ENCODE measurements at places on chromosomes 12 and 14.

- DNase-seq, result no peak
Observed at GRCh38 chr12:76920172-76921099, 41.6 kb upstream of the CSRP2 start.

- no peak for DNase-seq
Observed at GRCh38 chr12:92445253-92446082, 257.3 kb upstream of the PLEKHG7 start.

- DNase-seq, result no peak
Observed at GRCh38 chr12:4860741-4861140, 49.0 kb upstream of the KCNA1 start.

DNA sequence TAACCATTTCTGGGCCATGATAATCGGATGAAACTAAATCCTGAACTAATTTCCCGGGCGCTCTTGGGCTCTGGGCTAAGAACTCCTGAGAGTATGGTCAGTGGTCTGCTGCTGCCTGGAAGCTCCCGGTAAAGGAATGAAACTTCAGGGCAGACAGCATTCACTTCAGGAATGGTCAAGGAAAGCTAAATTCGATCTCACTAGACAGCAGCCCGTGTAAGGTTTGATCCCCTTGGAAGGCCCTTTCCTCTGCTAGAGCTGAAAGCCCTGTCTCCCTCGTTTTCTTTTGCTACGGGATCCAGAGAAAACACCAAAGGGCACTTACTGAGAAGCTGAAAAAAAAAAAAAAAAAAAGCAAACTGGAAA, 680 bp downstream of the ASB8 start:
- DNase-seq, result no peak

DNA sequence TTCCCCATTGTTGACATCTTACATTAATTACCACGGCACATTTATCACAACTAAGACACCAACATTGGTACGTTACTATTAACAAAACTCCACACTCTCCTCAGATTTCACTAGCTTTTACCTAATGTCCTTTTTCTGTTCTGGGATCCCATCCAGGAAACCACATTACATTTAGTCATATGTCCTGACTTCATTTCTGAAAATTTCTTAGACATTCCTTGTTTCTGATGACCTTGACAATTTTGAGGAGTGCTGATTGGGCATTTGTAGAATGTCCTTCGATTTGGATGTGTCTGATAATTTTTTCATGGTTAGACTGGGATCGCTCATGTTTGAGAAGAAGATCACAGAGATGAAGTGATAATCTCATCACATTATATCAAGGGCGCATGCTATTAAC, 34.6 kb upstream of the ACSM4 start:
- no peak for DNase-seq

DNA sequence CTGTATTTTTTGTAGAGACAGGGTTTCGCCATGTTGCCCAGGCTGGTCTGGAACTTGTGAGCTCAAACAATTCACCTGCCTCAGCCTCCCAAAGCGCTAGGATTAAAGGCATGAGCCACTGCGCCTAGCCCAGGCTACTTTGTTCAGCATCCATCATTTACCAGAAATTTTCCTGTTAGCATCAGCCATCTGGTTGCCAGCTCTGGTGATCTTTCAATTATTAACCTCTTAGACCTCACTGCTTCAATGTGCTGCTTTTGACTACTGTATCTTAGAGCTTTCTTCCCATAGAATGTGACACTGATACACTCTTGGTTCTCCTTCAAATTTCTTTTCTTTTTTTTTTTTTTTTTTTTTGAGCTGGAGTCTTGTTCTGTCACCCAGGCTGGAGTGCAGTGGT, 5.4 kb upstream of the AMHR2 start:
- no peak for DNase-seq

- no peak for DNase-seq
Observed at GRCh38 chr14:75648066-75648838, 12.4 kb downstream of the ERG28 start.

- no peak for DNase-seq
Observed at GRCh38 chr14:24132061-24132685, 1.7 kb downstream of the FITM1 start.

GRCh38 chr12:108185002-108185401, 55.9 kb downstream of the WSCD2 start:
- no peak for DNase-seq

DNA sequence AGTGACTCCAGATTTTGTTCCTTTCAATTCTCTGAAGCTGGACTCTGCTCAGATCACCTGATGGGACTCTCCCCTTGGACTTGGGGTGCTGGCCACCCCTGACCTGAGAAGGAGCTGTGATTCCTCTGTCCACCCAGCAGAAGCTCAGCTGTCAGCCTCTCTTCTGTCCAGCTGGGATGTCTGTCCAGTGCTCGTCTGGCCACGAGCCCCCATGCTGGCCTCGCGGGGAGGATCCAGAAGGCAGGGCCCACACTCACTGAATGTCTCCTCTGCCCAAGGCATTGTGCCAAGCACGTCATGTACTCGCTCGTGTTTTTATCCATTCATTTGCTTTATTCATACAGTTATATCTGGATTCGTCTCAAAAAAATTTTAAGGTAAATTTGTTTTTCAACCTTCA, 14.2 kb upstream of the SLC24A4 start:
- no peak for DNase-seq

DNA sequence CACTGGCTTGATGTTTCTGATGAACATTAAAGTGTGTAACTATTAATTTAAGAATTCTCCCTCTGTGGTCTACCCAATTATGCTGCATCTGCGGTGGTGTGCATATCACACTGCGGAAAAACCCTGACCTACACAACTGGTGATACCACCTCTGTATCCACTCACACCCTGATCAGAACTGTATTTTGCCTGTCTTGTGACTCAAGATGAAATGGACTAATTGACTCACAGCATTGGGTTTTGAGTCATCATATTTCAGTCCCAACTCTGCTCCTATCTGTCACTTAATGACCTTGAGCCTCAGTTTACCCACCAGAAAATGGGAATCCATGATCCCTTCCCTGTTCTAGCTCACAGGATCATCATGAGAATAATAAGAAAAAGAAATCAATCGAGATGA, 65.6 kb downstream of the NUAK1 start:
- no peak for DNase-seq

- DNase-seq, result no peak
Observed at GRCh38 chr14:51604073-51604472, 47.6 kb upstream of the FRMD6 start.

- DNase-seq, result no peak
Observed at GRCh38 chr12:29725587-29726320, 58.0 kb downstream of the TMTC1 start.

- no peak for DNase-seq
Observed at GRCh38 chr12:54294152-54294952, 6.5 kb downstream of the NFE2 start.

DNA sequence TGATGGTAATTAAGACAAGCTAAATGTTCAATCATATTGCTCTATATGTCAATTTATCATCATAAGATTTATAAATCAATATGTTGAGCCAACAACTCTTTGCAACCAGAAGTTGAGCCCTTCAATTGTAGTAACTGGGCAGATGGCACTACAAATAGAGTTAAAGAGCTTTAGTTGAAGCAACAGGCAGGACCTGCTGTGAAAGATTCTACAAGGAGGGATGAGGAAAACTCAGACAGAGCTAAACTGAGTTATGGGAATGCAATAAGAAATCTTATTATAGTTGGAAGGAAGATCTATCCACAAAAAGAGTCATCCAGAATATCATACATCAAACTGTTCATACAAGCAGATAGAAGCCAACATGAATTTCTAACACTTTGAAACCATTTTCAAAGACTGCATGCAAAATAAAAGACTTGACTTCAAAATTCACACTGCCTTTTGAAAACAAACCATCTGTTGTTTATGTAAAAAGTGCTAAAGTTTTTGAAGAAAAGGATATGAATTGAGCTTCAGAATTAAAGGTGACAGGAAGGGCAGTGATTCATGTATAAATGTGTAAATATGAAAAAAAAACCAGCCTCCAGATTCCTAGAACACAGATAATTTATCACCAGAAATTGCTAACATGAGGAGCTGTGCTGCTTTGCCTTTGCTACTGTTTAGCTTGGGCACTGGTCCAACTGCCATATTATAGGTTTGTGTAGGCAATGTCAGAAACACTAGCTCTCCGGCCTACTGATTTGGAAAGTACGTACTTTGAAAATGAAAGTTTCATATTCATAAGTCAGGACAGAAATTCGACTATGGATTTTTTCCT, 133.2 kb downstream of the SLC35F4 start:
- no peak for DNase-seq

- DNase-seq, result no peak
Observed at GRCh38 chr12:41762691-41763090, 382.0 kb downstream of the GXYLT1 start.

GRCh38 chr12:63151623-63152320, 771 bp upstream of the AVPR1A start:
- no peak for DNase-seq

- no peak for DNase-seq
Observed at GRCh38 chr14:81517798-81518398, 15.8 kb downstream of the SEL1L start.

DNA sequence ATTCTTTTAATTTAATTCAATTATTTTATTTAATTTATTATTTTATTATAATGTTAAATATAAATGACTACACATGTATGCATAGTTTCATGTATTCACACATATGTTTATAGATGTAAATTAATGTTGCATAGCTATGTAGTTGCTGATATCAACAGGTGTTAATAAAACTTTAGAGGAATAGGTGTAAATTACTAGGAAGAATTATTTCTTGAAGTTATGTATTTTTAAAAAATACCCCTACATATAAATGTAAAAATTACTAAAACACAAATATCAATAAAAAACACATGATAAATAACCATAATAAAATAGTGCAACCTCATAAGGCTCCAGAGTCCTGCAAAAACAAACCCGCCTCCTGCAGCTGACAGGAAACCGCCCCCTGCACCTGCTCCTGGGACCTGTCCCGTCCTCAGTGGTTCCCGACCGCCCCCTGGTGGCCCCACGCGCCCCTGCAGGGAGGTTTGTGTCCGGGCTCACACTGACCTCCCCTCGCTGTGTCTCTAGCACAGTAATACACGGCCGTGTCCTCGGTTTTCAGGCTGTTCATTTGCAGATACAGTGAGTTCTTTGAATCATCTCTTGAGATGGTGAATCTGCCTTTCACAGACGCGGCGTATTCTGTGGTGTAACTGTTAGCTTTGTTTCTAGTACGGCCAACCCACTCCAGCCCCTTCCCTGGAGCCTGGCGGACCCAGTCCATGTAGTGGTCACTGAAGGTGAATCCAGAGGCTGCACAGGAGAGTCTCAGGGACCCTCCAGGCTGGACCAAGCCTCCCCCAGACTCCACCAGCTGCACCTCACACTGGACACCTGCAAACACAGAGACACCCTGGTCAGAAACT, 1264.0 kb downstream of the TMEM121 start:
- peak; percentile 43 for DNase-seq

GRCh38 chr12:20657496-20657895, 37.6 kb upstream of the SLCO1C1 start:
- DNase-seq, result no peak

DNA sequence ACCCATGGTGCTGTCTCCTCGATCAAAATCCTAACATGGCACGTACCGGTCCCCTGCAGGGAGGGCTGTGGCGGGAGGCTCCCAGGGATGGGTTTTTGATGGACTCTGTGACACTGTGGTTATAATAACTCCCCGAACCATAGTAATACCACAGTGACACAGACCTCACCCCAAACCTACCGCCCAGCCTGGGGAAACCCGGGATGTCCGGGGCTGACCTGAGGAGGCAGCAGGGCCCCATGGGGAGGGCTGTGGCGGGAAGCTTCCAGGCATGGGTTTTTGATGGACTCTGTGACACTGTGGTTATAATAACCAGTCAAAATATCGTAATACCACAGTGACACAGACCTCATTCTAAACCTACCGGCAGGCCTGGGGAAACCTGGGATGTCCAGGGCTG, 378.0 kb downstream of the TMEM121 start:
- DNase-seq, result no peak

DNA sequence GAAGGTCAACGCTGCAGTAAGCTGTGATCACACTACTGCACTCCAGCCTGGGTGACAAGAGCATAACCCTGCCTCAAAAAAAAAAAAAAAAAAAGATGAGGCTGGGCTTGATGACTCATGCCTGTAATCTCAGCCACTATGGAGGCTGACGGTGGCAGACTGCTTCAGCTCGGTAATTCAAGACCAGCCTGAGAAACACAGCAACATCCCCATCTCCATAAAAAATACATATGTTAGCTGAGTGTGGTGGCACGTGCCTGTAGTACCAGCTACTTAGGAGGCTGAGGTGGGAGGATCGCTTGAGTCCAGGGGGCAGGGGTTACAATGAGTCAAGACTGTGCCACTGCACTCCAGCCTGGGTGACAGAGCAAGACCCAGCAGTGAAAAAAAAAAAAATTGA, 50.4 kb downstream of the GXYLT1 start:
- DNase-seq, result no peak

DNA sequence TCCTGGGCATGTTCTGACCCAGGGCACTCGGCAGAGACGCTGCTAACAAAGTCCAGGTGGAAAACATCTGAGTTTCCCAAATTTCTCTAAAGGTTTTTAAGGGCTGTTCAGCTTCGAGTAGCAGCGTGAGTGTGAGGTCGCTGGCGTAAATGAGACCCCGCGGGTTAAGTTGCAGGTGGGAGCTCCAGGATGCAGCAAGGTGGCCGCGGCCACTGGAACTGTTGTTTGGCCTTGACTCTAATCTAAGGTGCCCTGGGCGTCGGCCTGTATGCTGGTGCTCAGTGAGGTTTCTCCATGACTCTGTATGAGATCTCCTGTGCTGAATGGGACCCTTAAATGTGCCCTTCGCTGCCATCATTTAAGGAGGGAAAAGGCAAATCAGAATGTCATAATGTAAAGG, 50.7 kb downstream of the ELK3 start:
- no peak for DNase-seq

- no peak for DNase-seq
Observed at GRCh38 chr12:123142921-123143735, 7.8 kb downstream of the PITPNM2 start.

DNA sequence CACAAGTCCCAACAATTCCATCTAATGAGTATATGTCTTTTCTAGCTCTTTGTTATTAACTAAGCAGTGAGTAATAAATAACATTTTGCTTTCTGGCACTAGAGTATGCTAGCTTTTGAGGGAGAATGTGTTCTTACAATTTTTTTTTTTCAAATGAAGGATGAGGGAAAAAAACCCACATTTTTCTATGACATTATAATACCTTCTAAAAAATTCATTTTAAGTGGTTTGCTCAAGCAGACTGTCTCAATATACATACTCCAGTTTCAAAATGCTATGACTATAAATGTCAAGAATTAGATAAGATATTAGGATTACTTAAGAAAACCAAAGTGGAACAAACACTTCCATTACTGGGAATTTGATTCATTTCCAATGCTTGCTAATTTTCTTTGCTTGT, 394.6 kb downstream of the C12orf75 start:
- no peak for DNase-seq

DNA sequence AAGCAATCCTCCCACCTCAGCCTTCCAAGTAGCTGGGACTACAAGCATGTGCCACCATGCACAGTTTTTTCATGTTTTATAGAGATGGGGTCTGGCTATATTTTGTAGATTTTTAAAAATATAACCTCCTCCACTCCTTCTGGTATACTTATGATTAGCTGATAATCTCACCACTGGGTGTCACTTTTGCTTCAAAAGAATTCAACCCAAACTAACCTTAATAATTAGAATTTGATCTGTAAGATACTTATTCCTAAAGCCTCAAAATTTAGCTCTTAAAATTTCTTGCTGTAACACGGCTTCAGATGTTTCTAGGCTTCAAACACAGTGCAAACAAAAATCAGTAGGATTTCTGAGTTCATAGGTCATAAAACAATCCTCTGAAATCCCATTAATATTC, 130.3 kb downstream of the CEP83 start:
- DNase-seq, result no peak

Data from stimulated activated CD8-positive, alpha-beta memory T cell treated with anti-CD3 and anti-CD28 coated beads, Interleukin-2, amount 100 ng/mL, for 1 hour (primary cell).